ENCODE measurements at places on chromosomes 5 and 9.

- no peak for DNase-seq
Observed at GRCh38 chr9:13002740-13003139, 227.9 kb downstream of the LURAP1L start.

- no peak for DNase-seq
Observed at GRCh38 chr5:123164054-123164453, 75.0 kb downstream of the PRDM6 start.

- no peak for DNase-seq
Observed at GRCh38 chr9:33351547-33351946, 50.8 kb downstream of the AQP7 start.

GRCh38 chr5:118111956-118112355, 876.4 kb downstream of the DTWD2 start:
- no peak for DNase-seq

DNA sequence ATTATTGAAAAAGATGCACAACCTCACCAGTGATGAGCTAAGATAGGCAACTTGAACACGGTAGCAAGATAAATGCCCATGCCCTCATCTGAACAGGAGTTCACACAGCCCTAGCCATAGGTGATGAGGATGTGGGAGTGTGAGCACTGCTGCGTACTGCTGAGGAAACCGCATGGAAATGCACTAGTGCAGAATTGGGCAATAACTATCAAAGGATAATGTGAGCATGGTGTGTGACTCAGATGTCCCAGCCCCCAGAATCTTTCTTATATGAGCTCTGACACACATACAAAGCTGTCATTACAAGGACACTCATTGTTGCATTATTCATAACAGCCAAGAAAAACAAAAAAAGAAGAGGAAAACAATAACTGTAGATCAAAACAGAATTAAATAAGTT, 521.2 kb downstream of the IRX1 start:
- DNase-seq = no peak

DNA sequence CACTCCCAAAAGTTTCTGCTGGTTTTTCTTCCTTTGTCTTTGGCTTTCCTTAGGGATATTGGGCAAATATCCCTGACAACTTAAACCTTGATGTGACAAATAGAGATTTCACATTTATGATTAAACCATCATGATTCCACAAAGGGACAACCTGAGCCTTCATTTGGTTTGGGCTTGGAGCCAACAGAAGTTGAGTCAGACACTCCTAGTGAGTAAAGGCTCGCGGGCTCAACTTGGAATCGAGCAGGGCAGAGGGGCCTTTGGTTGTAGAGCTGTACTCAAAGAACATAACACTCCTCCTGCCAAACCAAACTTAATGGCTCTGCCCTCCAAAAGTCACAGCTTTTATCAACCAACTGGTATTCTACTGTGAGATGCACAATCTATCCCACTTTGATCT, 290.2 kb upstream of the MAP3K1 start:
- DNase-seq = no peak

DNA sequence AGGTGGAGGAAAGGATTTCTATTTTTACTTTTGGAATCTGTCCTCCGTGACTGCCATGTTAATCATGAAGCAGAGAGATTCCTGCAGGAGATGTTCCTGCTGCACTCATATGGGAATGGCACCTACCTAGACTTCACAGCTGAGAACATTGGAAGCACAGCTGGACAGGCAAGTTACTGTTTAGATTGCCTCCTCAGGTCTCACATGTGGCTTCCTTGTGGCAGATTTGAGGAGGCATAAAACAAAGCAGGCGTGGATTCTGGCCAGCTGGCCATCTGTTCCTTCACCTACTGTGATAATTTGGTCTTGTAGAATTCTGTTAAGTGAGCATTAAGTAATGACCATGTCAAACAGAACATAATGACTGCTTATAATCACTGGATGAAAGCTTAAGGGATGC, 193.4 kb downstream of the EDIL3 start:
- DNase-seq = peak; percentile 74

- no peak for DNase-seq
Observed at GRCh38 chr9:122110100-122110833, 17.2 kb upstream of the TTLL11 start.

- DNase-seq = no peak
Observed at GRCh38 chr5:94891972-94892371, 273.5 kb downstream of the SLF1 start.

DNA sequence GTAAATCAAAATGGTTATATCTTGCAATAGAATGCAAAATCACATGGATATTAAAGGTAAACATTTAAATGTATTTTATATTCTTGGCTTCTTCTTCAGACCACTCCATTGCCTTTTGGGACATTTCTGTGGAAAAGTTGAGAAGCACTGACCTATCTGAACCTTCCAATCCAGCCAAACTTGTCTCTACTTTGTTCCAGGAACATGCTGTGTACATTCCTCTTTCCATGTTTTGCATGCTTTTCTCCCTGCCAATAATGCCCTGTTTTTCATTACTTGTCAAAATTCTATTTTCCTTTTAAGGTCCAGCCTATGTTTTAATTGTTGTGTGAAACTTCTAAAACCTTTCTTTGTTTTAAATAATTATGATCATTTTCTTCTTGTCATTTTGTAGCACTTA, 28.3 kb downstream of the JAK2 start:
- no peak for DNase-seq

GRCh38 chr5:120457839-120458507, 6.1 kb upstream of the PRR16 start:
- no peak for DNase-seq

DNA sequence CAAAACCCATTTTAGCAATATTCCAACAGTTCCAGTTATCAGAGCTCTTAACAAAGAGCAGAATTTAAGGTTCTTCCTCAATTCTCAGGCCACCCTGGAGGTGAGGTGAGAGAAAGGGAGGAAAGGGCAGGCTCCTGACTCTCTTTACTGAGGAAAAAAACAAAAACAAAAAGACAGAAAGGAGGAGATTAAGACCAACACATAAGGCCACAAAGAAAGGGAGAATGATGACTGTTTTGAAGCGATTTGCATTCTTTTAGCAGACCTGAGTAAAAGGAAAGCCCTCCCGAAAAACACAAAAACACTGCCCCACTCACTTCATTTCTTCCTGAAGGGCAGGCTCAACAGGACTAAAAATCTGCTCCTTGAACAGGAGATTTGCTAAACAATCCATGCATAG, 300.5 kb downstream of the ARL15 start:
- DNase-seq = no peak

Measured in DMS 273 treated with DMSO at 0.1 percent for 48 hours (cell line).